Right ventricle myocardium inferior (tissue), 1 donor: ENCODE measurements at places on chromosomes 3 and 15. TPM values are rescaled to one million over a fixed set of nuclear protein-coding genes. Genes with fewer than 3 reads are reported as not detected.

DNA sequence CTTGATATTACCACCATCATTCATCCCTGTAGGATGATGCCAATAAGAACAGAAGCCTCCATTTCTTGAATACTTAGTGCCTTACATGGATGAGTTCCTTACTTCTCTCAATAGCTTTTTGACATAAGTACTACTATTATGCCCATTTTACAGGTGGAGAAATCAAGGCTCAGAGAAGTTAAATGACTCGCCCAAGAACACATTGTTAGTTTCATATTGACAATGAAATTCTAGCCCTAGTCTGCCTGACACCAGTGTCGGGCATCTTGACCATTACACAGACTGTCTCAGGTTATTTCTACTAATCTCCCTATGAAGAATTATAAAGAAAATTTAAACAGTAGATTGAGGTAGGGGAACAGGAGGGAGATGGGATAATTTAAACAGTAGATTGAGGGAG is 52.5 kb upstream of the ARL8B start:
- DNase-seq = no peak

- no peak for DNase-seq
Measured at GRCh38 chr3:150599611-150600297, 3.4 kb upstream of the SELENOT start.

GRCh38 chr3:8423307-8423706 is 78.3 kb upstream of the LMCD1 start:
- no peak for DNase-seq

DNA sequence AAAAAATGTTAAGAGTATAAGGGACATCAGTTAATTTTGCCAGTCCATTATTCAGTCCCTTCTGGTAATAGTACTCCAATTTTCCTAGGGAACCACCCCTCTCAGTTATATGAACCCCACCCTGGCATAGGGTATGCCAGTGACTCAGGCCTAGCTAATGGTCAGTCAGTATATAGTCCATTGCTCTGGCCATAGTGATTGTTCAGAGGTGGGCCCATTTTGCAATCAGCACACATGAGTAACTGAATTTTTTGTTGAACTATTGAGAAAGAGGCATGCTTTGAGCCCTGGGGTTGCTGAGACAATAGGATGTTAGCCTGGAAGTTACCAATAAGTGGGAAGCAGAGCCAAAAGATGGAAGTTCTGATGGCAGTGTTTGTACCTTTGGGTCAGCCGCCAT is 4.1 kb downstream of the LRCH3 start:
- no peak for DNase-seq

DNA sequence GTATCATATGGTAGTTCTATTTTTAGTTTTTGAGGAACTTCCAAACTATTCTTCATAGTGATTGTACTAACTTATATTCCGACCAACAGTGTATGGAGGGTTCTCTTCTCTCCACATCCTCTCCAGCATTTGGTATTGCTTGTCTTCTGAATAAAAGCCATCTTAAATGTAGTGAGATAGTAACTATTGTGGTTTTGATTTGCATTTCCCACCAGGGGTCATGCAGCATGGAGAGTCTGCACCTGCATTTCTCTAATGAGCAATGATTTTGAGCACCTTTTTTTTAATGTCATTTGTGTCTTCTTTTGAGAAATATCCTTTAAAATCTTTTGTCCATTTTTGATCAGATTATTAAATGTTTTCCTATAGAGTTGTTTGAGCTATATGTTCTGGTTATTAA is 718.5 kb downstream of the ZBBX start:
- no peak for DNase-seq

DNA sequence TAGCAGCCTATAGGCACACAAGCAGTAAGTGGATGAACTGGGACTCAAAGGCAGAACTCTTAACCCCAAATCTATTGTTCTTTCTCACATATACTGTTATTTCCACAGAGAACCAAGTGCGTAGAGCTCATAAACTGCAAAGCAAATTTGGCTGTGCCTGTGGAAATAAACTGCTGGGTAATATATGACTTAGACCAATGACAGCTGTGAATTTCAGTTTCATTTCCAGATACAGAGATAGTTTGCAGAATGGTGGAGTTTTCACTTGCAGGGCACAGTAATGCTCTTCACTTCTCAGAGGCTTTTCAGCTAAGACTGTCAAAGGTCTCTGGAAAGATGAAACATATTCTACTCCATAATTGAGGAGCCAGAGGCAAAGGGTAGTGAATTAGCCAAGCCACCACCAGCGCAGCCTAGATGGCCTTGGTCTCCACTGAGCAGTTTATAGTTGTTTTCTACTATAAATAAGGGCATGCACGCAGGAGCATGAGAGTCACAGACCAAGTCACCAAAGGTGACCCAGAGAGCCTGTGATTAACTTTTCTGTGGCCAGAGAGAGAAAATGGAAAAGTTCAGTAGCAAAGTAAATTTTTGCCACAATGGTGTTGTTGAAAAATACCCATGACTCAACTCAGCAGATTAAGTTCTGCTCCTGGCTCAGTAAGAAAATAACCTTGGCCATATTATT is 180.7 kb upstream of the GRM7 start:
- no peak for DNase-seq

DNA sequence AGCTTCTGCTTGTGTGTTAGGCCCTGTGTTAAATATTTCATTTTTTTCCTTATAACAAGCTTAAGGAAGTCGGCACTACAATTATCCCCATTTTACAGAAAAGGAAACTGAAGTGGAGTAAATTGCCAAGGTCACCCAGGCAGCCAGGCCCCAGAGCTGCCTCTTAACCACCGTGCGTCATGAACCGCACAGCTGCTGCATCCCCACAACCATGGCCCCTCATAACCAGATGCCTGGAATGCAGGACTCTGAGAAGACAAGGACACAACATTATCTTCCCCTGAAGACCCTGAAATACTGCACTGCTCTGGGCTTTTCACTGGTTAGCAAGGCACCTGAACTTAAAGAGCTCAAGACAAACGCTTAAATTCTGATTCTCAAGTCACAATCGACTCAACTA is 14.6 kb downstream of the LRIG1 start:
- DNase-seq = no peak

- no peak for DNase-seq
Measured at GRCh38 chr3:44198284-44199269, 43.1 kb upstream of the TOPAZ1 start.

GRCh38 chr15:58484791-58485600 is 53.2 kb downstream of the LIPC start:
- DNase-seq = no peak

- no peak for DNase-seq
Measured at GRCh38 chr3:8320711-8321458, 180.7 kb upstream of the LMCD1 start.

DNA sequence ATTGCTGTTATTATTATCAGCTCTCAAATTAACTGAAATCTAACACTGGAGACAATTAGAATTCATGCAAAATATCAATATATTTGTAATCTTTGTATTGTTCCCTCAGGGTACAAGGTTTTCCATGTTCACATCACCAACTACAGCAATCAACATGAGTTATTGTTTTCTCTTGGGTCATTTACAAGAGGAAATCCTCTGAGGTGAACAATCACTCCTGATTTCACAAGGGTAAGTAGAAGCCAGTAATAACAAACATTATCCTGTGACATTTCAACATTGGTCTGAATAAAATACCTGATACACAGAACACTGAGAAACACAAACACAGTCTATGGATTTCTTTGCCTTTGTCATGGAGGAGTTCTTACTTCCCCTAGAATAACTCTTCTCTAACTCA is 174.0 kb downstream of the SUCNR1 start:
- DNase-seq = no peak

GRCh38 chr3:99342383-99342782 is 296.0 kb upstream of the COL8A1 start:
- DNase-seq = no peak

GRCh38 chr15:101288905-101289513 is 6.0 kb downstream of the SNRPA1 start:
- no peak for DNase-seq

DNA sequence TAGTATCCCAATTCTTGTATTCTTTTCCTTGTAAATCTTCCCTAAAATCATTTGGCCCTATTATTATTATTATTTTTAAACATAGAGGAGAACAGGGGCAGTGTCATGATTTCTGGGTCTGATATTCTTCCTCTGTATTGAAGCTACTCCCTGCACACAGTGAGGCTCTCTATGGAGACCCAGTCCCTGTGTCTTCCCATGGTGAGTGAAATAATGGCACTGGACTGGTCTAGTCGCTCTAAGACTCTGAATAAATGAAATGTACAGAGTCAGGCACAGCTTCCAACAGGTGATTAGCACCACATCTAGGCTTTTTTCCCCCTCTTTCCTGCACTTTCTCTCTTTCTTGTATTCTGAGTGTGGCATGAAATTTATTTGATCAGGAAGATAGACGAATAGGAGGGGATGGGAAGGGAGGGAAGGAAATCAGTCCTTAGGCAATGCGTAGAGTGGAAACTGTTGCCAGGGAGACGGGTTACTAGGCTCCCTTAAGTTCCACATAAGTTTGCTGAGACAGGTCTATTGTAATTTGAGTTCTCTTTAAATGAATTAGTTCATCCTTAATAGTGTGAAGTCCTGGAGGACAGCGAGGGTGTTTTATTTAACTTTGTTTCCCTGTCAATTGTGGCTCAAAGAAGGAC is 49.0 kb upstream of the NDN start:
- DNase-seq = no peak

GRCh38 chr3:86814918-86815655 is 175.9 kb downstream of the VGLL3 start:
- DNase-seq = no peak

- DNase-seq = no peak
Measured at GRCh38 chr15:58053315-58054153, 12.0 kb downstream of the ALDH1A2 start.

- no peak for DNase-seq
Measured at GRCh38 chr15:99086327-99086667, 18.6 kb upstream of the SYNM start.

FILIP1L gene
- 41.3 TPM for total RNA-seq

LTF gene
- total RNA-seq = 4.8 TPM

GASK1A gene
- total RNA-seq = 0.92 TPM

ZNF860 gene
- total RNA-seq = 0.27 TPM

TLR9 gene
- 0.38 TPM for total RNA-seq

SLITRK3 gene
- total RNA-seq = not detected

GOLGA8R gene
- 3.6 TPM for total RNA-seq

A4GNT gene
- total RNA-seq = not detected

ZIC4 gene
- not detected for total RNA-seq

HACD3 gene
- 10.5 TPM for total RNA-seq
